ENCODE measurements at places on chromosomes 11 and 22.

DNA sequence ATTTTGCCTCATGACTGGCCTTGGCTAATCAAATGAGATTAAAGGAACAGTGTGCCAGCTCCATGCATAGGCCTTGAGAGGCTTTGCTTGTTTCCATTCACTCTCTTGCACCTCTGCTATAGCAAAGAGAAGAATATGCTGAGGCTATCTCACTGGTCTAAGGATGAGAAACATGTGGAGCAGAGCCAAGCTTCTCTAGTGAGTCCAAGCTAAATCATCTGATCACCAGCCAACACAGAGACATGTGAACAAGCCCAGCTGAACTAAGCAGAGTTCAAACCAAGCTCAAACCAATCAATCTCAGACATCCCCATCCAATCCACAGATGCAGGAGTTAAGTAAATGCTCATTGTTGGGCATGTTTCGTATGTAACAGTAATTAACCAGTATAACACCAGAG lies 69.4 kb upstream of the API5 start:
- DNase-seq = no peak

- no peak for DNase-seq
Observed at GRCh38 chr11:117610045-117610444, 187.0 kb downstream of the DSCAML1 start.

DNA sequence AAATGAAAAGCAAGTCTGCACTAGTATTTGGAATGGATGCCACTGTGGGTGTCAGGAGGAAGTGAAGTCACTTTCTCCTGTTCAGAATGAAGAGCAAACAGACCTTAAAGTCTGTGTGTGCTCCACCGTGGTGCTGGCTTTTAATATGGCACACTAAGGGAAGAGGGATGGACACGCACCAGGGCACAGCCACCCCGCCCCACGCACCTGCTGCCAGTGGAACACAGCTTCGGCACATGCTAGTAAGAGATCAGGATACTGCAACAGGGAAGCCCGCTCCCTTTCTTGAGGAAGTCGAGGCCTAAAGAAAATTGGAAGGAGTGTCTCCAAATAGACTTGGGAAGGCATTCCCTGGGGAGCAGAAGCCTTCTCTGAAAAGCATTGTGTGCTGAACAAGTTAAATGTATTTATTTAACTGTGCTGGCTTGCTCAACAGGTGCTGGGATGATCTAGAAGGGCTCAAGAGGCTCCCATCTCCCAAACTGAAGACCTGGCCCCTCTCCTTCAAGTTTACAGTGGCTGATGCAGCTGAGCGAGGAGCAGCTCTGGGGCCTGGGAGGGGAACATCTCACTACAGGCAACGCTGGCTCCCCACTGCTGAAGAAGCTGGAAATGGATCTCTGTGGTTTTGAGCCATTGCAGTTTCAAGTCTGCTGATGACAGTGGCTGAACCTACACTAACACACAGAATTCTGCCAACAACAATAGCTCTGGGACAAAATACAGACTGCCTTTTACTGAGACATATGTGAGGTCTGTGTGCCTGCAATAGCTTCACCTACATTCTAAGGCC lies 504.6 kb upstream of the B3GAT1 start:
- DNase-seq = no peak

DNA sequence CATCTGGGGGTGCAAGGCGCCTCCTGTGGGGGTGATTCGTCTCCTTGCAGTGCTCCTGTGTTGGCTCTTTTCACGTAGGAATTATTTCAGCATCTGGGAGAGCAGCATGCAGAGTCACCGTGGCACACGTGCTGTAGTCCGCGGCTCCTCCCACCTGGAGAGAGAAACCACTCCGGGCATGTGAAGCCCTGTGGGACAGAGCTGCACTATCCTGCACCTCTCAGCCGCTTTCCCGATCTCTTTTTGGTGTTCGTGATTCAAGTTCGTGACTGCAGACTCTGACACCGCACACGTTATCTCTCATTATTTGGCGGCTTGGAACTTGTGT lies 394.6 kb downstream of the TBC1D22A start:
- no peak for DNase-seq

- no peak for DNase-seq
Observed at GRCh38 chr11:8671193-8671612, 11.3 kb downstream of the TRIM66 start.

DNA sequence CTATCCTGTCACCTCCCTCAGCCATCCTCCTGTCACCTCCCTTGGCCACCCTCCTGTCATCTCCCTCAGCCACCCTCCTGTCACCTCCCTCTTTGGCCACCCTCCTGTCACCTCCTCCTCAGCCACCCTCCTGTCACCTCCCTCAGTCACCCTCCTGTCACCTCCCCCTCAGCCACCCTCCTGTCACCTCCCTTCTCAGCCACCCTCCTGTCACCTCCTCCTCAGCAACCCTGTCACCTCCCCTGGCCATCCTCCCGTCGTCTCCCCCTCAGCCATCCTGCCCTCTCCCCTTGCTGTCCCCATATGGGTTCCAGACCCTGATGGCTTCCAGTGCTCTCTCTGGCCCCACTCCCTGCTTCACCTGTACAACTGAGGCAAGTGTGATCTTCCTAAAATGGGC lies 61.8 kb downstream of the SCUBE1 start:
- DNase-seq = no peak

- DNase-seq = no peak
Observed at GRCh38 chr22:30731658-30732057, 37.0 kb downstream of the OSBP2 start.

GRCh38 chr11:102990145-102990544 lies 34.6 kb upstream of the MMP13 start:
- no peak for DNase-seq

DNA sequence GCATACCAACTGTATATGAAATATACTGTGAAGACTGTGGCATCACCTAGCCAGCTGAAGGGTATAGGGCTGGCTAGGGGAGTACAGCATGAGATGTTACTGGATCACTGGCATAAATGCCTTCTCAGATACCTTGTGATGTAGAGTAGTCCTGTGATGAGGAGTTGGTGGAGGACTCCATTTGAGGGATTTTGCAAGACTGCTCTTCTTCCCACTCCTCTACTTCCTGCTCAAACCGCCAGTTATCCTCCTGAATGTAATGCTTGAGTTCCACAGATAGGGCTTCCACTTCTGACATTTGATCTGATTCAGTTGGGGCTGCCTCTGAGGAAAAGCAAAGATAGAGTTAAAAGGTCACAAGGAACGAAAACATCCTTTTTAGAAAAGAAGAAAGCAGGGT lies 29.3 kb downstream of the CLDN25 start:
- DNase-seq = no peak

DNA sequence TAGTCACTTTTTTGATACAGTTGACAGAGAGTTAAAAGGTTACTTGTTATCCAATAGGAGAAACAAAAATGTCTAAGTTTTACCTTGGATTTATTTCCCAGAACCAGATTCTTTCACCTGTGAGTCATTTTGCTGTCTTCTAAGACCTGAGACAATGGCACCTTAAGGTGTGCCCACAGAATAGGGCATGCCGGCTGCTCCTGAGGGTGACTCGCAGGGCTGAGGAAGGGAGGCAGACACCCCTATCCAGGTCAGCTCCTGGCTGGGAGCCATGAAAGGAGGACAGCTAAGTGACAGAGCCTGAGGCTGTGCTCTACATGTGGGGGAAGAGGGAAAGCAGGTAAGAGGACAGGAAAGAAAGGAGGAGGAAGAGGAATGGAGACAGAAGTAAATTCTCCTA lies 67.8 kb downstream of the RASSF10 start:
- no peak for DNase-seq

DNA sequence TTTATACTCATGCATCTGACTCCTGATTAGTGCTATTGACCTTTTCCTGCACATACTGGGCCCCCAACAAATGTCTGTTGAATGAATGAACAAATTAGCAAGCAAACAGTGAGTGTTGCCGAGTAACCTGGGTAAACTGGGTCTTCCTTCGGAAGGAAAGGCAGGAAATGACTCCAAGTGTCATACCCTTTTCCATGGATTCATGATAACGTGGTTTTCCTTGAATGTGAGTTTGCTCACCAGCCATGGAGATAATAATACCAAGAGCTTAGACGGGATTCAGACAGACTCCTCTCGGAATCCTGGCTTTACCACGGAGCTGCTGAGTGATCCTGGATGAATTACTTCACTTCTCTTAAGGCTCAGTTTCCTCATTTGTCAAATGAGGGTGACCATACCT lies 16.7 kb downstream of the TECTA start:
- no peak for DNase-seq

- DNase-seq = no peak
Observed at GRCh38 chr11:69318093-69318420, 24.1 kb downstream of the MYEOV start.

DNA sequence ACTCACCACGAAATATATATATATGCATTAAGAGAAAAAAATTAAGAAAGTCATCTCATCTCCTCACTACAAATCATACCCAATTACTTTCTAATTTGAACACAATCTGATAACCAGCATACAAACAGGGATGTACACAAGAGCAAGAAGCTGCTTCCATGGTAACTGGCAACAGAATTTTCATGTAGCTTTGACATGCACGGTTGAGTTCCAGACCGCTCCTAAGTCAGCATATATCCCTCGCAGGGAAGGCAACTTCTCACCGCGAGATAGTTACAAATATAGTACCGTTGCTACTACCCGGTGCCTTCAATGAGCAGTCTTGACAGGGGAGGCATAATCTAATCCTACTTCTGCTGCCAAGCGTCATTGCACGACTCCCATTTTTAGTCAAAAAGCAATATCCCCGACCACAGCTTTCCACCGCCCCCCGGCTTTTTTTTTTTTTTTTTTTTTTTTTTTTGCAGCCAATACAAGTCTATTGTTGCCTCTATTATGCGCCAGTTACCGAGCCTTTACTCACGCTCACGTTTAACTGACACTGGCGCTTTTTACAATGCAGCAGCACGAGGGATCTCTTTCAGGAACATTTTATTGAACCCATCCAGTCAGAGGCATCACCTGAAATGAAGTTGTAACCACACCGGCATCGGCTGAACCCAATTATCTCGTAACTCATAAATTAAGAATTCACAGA lies 2.2 kb downstream of the CADM1 start:
- DNase-seq = no peak

- DNase-seq = no peak
Observed at GRCh38 chr11:66966351-66966750, 8.2 kb upstream of the PC start.

DNA sequence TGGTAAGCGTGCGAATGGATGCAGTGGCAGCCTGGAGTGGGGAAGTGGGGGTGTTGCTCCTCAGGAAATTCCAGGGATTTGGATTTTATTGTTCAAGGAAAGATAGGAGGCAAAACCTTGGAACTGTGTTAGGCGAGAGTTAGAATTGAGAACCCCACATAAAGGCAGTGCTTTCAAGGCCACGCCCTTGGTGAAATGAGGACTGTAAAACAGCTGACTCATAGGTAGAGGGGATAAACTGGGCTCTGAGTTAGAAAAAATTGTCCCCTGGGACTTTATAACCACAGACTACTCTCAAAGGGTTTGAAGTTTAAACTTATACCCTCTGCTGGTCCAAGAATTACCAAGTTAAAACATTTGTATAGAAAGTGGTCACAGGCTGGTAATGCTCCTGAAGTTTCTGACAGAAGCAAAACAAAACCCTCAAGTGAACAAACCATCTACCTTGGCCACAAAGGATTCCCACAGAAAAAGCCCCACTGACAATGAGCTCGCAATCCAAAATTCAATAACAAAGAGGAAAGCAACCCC lies 250.3 kb upstream of the TBCEL start:
- DNase-seq = no peak

DNA sequence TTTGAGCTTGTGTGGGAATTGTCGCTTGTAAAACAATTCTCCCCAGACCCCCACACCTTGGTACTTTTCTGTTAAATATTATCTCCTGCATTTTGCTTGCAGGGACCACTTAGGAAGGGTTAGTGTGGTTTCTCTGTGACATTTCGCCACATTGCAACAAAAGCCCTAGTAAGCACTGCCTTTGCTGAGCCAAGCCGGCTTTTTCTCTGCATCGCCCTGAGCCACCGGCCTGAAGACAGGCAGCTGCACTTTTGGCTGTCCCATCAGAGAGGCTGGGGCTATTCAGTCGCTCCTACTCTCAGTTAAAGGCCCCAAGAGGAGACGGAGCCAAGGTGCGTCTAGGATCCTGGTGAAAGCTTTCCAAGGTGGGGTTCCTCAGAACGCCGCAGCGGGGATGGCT lies 5.7 kb downstream of the MPPED1 start:
- no peak for DNase-seq

DNA sequence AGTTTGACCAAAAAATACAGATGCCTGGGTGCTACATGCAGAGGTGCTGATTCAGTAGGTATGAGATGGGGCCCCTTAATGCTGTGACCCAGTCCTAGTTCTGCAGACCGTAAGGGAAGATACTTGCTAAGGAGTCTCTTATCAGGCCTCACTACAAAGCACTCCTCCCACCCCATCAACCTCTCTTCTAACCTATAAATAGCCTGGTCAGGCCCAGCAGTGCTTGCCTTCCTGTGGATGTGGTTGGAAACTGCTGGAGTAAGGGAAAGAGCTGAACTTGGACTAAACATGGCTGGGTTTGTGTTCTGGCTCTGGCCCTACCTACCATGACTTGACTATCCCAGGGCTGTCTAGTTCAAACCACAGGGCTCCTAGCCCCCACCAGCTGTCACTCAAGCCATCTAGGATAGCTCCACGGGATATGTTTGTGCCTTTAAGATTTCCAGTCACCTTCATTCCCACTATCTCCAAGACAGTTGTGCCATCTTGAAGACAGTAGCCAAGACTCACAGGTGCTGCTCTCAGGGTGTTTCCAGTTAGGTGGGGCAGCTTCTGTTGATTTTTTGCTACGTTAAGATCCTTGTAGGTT lies 9.5 kb upstream of the DKK3 start:
- no peak for DNase-seq

- DNase-seq = no peak
Observed at GRCh38 chr11:57131080-57131790, 50.5 kb upstream of the LRRC55 start.

GRCh38 chr11:19576054-19576453 lies 136.6 kb upstream of the NAV2 start:
- no peak for DNase-seq

GRCh38 chr11:57156928-57157327 lies 24.8 kb upstream of the LRRC55 start:
- no peak for DNase-seq

GRCh38 chr22:31486951-31487350 lies 2.7 kb downstream of the EIF4ENIF1 start:
- DNase-seq = no peak

DNA sequence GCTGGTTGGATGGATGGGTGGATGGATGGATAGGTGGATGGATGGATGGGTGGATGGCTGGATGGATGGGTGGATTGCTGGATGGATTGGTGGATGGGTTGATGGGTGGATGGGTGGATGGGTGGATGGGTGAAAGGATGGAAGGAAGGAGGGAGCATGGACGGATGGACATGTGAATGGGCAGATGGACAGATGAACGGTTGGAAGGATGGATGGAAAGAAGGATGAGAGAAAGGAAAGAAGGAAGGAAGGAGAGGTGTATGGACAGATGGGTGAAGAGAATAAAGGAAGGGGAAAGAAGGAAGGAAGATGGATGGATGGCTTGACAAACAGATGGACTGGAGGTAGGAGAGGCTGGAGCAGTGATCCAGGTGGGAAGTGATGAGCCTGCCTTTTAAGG lies 5.4 kb downstream of the FGF3 start:
- DNase-seq = no peak

DNA sequence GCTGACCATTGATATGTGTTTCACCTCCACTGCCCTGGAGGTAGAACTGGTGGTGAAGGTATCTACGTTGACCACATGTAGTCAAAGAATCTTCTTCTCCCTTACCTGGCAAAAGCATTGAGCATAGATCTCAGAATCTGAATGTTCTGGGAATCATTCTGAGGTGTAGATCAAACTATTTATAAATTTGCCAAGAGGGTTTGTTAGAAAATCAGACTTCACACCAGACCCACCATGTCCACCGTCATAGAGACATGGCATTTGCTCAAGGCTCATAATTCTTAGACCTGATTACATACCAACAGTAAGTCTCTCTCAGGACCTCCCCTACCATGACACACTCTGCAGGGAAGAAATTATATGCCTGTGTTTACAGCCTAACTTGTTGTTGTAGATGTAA lies at the start of gene OR8B2:
TSS of gene OR8B2 (minus strand) at position 101 of the 400 bp plus-strand sequence. CDS start 1,156 bp downstream, outside the sequence.
- DNase-seq = no peak

All from activated effector memory CD4-positive, alpha-beta T cell treated with Interleukin-2 at 50 U/mL for 16 hours (primary cell).